NCI-H1930 (cell line): ENCODE measurements at places on chromosomes 6 and 20.
A peak's percentile ranks its signal among the peaks of the same experiment; 100 is the strongest.

DNA sequence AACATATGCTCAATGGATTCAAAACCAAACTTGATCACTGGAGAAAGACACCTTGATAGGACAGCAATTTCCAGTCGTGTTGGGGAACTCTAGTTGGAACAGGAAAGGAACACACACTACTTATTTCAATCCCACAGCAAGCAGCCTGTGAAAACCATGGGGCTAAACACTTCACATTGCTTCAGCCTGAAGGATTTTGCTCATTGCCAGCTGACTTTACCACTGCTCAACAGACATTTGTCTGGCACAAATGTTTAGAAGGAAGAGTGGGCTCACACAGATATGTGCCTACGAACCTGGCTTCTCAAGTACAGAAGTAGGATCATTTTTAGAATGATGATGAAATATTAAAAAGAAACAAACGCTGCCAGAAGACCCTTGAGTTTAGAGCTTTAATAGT lies 598.1 kb downstream of the PHF3 start:
- DNase-seq = no peak

- DNase-seq = no peak
Measured at GRCh38 chr6:79467716-79468115, 69.5 kb downstream of the LCA5 start.

GRCh38 chr20:51100617-51101016 lies 77.7 kb upstream of the KCNG1 start:
- DNase-seq = no peak

DNA sequence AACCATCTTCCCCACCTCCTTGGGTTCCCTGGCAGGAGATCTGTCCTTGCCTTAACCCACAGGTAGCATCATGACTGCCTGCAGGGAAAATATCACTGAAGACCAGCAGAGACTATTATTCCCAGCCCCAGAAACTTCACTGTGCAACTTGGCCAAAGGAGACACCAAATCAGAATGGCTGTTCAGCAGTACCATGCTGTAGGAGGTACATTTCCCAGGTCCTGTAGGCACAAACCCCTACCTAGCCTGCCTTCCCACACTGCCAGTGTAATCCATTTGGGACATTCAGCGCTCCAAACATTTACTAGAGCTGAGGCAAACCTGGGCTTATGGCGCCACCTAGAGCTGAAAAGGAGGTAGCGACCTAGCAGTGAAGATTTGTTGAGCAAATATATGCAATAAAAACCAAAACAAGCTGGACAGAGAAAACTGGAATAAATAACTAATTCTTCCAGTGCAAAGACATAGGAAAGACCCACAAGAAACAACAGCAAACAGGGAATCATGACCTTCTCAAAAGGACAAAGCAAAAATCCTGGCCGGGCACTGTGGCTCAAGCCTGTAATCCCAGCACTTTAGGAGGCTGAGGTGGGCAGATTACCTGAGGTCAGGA lies 60.3 kb downstream of the VTA1 start:
- DNase-seq = no peak

DNA sequence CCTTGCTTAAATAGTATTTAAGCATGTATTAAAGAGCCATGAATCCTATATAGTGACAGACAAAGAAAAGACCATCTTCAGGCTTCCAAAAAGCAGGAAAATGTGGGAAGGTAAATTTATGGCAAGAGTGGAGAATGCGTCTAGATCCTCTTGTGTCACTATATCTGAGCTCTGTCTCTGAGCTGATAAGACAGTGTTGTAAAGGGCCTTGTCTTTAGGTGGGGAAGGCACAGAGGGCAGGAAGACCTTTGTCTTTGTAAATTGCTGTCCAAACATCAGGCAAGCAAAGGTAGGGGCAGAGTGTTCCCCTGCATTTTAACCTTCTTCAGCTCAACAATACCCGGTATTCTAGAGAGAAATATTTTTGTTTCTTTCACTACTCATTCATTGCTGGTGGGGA lies 33.9 kb upstream of the MBOAT1 start:
- DNase-seq = no peak

- no peak for DNase-seq
Measured at GRCh38 chr20:53444401-53445149, 149.1 kb downstream of the ZNF217 start.

GRCh38 chr20:51396365-51396909 lies 146.1 kb downstream of the NFATC2 start:
- no peak for DNase-seq

- no peak for DNase-seq
Measured at GRCh38 chr6:40794586-40794985, 207.4 kb upstream of the LRFN2 start.

DNA sequence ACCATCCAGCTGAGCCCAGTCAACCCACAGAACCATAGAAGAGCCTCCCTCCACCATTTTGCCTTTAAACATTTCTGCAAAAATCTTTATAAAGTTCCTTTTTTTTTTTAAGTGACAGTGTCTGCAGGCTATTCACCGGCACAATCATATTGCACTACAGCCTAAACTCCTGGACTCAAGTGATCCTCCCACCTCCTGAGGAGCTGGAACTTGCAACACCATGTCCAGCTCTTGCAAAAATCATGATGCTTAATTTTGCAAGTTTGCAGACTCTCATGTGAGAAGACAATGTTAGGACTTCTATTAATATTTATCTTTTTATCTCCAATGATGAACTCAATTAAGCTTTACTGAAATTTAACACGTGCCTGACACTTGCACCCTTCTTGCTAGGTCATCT lies 88.8 kb downstream of the INSM1 start:
- no peak for DNase-seq

- DNase-seq = no peak
Measured at GRCh38 chr6:617456-618100, 39.3 kb downstream of the HUS1B start.

- DNase-seq = no peak
Measured at GRCh38 chr6:91490671-91491301, 903.9 kb upstream of the MAP3K7 start.

- DNase-seq = no peak
Measured at GRCh38 chr6:11418290-11418905, 119.2 kb upstream of the TMEM170B start.

- DNase-seq = no peak
Measured at GRCh38 chr6:147279427-147279826, 75.2 kb downstream of the STXBP5 start.

DNA sequence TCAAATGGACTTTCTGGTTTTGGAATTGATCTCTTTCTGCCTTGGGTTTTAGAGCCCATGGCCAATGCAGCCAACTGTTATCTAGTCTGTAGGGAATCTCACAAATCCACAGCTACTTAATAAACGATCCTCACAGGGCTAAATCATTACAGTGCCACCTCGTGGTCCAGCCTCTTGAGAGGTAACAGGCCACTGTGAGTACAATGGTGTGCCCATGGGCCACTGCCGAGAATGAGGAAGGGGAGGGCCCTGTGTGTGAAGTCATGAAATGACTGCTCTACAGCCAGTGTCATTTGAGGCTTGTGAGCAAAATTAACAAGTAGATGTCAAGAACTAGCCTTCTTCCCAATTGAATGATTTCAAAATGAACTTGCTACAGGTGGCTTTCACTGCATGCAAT lies 54.3 kb upstream of the GMPR start:
- peak; percentile 6 for DNase-seq

- no peak for DNase-seq
Measured at GRCh38 chr6:83442752-83443151, 11.9 kb upstream of the ME1 start.

GRCh38 chr6:37947468-37947867 lies 127.9 kb downstream of the ZFAND3 start:
- no peak for DNase-seq

DNA sequence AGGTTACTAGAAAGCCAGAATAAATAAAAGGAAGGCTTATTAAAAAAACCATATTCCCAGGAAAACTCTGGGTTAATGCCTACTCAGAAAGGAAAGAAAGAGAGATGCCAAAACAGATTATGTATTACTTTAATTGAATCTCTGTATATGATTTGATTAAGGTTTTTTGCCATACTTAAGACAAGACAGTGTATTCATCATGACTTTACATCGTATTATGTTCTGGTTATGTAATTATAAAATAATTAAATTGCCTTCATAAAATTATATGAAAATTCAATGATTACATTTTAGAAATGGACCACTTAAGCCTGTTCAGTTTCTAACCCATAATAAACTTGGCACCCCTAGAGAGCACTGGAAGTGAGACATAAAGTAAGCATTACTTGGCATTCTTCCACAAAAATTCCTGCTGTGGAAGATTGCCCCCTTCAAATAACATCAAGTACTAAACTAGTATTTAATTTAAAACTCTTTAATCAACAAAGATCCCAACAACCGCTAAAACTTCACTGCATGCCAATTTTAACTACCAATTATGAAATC lies 20.8 kb upstream of the IBTK start:
- no peak for DNase-seq
